ENCODE measurements at places on chromosomes 7 and 10.
A peak's percentile ranks its signal among the peaks of the same experiment; 100 is the strongest.

DNA sequence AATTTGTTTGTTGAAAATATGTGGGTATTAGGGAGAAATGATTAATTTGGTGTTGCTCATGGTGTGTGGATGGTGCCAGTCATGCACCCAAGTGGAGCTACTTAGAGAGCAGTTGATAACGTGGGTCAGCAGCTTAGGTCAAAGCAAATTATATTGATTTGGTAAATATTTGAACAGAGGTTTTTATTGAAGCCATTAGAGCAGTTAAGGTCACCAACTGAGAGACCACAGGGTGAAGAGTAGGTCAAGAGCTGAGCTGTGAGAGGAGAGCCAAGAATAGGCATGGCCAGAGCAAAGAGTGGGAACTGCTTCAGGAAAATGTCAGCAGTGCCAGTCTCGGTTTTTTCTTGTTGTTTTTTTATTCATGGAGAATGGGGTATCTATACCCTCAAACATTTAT, 97.9 kb downstream of the TMEM168 start:
- no peaks in the 10 kb centered on the region for H3K4me1 ChIP-seq
- H3K4me3 ChIP-seq = no peak overlapping the region
- H3K27ac ChIP-seq = no peak overlapping the region
- no peak for DNase-seq

- no peaks in the 10 kb centered on the region for H3K36me3 ChIP-seq
- peak overlapping the region; percentile 77 for H3K4me3 ChIP-seq
- peaks cover 18% of the 10 kb centered on the region for H3K4me1 ChIP-seq
- H3K27ac ChIP-seq = peak overlapping the region; percentile 73
These were observed 1.2 kb upstream of the MAP3K8 start for GRCh38 chr10:30432622-30433305.

- no peak overlapping the region for H3K4me3 ChIP-seq
- H3K27ac ChIP-seq = peak overlapping the region; percentile 26
- no peaks in the 10 kb centered on the region for H3K27me3 ChIP-seq
- H3K36me3 ChIP-seq = peaks cover 49% of the 10 kb centered on the region
- H3K4me1 ChIP-seq = peaks cover 18% of the 10 kb centered on the region
- DNase-seq = no peak
These were observed 7.6 kb downstream of the SERPINE1 start for GRCh38 chr7:101134399-101134980.

- peaks cover 27% of the 10 kb centered on the region for H3K27me3 ChIP-seq
- no peak for DNase-seq
- no peaks in the 10 kb centered on the region for H3K36me3 ChIP-seq
These were observed 25.1 kb downstream of the POLL start for GRCh38 chr10:101563007-101563406.

DNA sequence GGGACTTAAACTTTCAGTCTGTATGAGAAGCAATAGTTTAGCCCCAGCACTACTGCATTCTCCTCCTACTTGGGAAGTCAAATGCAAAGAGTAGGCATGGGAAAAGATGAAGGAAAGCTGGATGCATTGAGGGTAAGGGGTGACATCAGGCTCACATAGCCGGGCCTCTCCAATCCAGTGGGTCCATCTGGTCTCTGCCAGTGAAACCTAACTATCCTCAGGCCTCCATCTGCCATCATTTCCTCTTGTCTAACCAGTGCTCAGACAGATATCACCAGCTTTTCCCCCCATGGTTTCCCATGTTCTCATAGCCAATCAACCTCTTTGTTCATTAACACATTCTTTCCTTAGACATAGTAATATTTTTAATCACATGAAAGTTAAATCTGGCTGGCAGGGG, 118.3 kb downstream of the DGKI start:
- no peak overlapping the region for H3K27ac ChIP-seq
- no peak overlapping the region for H3K4me3 ChIP-seq
- H3K4me1 ChIP-seq = peaks cover 5% of the 10 kb centered on the region
